ENCODE measurements at places on chromosomes 4 and X. TPM values are rescaled to one million over a fixed set of nuclear protein-coding genes. Genes with fewer than 3 reads are reported as not detected.
A peak's percentile ranks its signal among the peaks of the same experiment; 100 is the strongest.

Gene CHRNA9
- not detected for total RNA-seq

Gene EGF
- total RNA-seq, result 0.24 TPM

Gene HOPX
- total RNA-seq, result 249 TPM

Gene NALF2
- 0.60 TPM for total RNA-seq

Gene ASB12
- not detected for total RNA-seq

Gene CCDC160
- 0.20 TPM for total RNA-seq

Gene UGT2A1
- not detected for total RNA-seq

Gene HERC3
- total RNA-seq, result 20.9 TPM

Gene F8A3
- 2.3 TPM for total RNA-seq

Gene PCDH18
- 2.8 TPM for total RNA-seq

Gene FAM53A
- total RNA-seq, result 0.92 TPM

Gene WDR19
- 9.3 TPM for total RNA-seq

Gene SOX3
- not detected for total RNA-seq

DNA sequence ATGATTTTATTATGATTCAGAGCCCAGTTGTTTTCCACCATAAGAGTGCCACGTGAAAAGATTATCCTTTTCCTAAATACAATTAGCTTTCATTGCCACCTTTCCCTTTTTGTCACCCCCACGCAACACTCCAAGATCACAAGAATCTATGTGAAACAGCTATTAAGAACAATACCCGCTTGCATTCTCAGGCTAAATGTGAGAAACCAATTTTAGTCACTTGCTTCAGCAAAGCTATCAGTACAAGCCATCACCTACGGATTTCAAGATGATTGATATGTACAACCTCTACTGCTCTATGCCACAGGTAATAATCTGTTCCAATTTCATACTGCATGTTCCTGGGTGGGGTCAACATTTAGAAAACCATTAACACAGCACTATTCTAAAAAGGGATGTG lies 2.5 kb downstream of the ATP11C start:
- no peak for ATAC-seq

GRCh38 chr4:114383067-114383466 lies 215.5 kb upstream of the UGT8 start:
- ATAC-seq, result no peak

GRCh38 chr4:9937078-9937477 lies 84.2 kb downstream of the SLC2A9 start:
- ATAC-seq, result no peak

- ATAC-seq, result no peak
These were observed 24.8 kb downstream of the LRBA start for GRCh38 chr4:150990250-150990649.

DNA sequence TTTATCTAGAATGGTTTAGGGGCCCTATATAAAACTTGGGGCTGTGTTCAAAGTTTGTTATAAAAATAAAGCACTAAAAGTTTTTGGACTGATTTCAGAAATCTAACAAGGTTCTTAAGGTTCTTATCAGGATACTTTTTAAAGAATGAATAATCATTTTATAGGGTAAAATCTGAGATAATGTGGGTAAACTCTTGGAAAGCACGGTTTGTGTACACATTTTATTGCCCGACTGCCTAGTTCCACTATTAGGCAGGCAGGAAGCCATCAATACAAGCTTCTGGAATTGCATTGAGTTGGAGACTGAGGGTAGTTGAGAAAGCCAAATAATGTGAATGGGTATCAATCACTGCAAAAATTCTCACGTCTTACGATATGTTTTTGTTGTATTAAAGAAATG lies 331.0 kb upstream of the PITX2 start:
- no peak for ATAC-seq

GRCh38 chr4:184424993-184425758 lies 49.2 kb downstream of the IRF2 start:
- ATAC-seq, result peak; percentile 73

DNA sequence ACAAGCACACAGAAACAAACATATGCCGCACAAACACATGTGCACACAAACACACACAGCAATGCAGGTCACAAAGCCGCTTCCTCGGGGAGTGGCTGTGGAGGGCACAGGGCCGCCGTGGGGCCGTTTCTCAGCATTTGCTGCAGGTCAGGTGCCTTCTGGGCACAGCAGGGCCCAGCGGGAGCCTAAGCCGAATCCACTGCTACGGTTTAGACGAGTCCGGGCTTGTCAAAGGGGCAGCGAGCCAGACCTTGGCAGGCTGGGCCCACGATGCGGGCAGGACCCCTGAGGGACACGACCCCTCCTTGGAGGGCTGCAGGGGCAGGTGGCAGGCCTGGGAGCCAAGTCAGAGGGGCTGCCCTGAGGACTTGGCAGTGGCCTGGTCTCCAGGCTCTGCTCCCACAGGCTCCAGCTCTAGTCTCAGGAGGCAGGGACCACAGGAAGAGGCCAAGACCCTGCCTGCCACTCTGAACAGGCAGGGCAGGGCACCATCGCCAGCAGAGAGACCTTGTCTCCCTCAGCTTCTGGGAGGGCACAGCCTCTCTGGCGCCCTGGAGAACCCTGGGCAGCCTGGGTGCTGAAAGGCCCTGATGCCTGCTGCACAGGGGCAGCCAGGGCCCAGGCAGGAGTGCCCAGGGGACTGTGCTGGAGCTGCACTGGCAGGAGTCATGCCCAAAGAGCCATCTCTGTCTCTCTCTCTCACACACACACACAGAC lies 5.5 kb upstream of the ATP2B3 start:
- no peak for ATAC-seq

DNA sequence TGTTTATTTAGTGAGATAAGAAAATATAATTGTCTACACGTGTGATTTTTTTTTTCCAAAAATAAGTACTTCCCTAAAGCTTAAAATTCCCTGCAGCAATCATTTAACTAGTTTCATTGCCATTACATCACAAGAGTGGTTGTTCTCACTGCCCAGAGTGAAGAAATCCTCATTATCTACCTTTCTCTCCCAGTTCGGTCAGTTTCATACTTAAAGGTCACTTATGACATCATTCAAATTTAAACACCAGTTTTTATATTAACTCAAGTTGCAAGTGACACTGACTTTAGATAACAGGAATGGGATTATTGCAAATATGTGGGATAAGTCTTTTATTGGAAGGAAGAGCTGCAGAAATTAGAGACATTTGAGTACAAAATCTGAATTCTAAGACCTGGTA lies 1699.8 kb upstream of the IGFBP7 start:
- ATAC-seq, result no peak

GRCh38 chr4:2384245-2384644 lies 34.2 kb downstream of the ZFYVE28 start:
- ATAC-seq, result no peak

- ATAC-seq, result no peak
These were observed 978 bp downstream of the HS6ST2 start for GRCh38 chrX:132957211-132958090.

- no peak for ATAC-seq
These were observed 155.1 kb downstream of the SHROOM3 start for GRCh38 chr4:76589872-76590797.

- ATAC-seq, result no peak
These were observed 196.5 kb downstream of the STK32B start for GRCh38 chr4:5247735-5248134.

DNA sequence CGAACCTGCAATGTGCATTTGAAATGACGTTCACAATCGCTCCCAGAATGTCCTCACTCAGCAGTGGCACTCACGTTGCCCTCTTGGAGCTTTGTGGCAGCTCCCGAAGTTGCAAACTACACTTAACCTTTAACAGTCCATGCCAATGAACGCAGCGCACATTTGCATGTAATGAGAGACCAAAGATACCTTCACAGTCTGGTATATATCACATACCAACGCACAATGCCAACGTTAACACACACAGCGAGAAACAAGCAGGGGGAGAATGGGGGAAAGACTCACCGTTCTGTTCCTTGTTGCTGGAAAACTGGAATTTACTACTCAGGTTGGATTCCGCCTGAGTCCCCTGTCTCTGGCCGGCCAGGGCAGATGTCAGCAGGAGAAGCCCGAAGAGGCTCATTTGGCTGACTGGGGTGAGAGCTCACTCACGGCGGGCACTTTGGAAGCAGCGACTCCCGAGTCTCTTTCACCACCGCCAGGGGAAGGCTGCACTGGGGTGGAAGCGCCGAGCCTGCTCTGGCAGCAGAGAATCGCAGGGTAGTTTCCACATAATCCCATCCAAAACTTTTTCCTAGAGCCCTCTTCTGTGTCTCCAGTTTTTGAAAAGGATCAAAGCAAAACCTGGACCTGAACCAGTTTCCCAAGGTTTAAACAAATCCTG lies 966 bp downstream of the PDGFC start:
- peak; percentile 67 for ATAC-seq

GRCh38 chr4:76755756-76756155 lies 142.2 kb downstream of the SOWAHB start:
- ATAC-seq, result no peak

DNA sequence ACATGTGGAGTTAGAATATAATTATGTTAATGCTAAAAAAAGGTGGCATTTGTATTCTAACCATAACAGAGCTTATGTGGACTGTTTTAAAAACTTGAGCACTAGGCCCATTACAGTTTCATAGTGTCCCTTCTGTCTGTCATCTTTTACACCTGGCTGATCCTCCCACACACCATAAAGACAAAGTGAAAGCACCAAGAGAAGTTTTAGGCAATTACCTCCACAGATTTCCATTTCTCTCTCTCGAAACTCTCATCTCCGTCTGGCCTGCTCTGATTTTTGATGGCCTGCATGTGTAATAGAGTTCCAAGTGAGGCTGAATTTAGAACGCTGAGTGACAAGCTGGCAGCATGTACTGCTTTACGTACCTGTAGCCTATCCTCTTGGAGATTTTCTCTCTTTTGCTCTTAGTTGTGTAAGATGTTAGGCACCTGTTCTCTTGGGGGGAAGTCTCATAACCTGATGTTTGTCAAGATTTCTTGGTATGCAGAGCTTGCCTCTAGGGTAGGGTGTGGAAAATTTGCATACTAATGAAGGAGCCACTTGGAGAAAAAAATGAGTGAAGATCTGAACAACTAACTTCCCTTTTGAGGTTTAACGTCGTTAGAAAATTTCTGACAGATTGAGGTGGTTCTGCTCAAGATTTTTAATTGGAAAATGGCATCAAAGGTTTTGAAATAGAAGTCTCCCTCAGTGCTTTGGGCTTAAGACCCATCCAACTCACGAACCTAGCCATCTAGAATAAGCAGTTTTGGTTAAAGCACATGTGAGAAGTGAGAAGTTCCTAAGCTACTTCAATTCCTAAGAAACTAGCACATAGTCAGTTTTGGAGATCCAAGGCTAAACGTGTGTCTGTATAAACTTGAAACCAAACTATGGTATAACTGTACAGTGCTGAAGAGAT lies 57.6 kb upstream of the RAP1GDS1 start:
- peak; percentile 52 for ATAC-seq

DNA sequence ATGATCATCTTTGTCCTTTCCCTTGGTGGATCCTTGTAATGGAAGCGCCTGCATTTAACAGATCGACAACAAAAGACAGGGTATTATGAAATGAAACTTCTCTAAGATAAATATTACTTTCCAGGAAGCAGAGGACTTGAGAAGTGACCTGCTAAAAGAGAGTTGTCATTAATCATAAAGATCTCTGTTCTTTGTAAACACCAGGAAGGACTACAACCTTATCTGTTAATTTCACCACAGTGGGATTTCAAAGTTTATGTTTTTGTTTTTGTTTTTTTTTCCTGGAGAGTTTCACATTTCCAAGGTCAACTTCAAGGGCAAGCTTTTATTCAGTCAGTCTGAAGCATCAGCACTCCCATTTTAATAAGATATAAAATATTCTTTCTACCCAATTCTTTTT lies 170.9 kb downstream of the RCHY1 start:
- ATAC-seq, result no peak

DNA sequence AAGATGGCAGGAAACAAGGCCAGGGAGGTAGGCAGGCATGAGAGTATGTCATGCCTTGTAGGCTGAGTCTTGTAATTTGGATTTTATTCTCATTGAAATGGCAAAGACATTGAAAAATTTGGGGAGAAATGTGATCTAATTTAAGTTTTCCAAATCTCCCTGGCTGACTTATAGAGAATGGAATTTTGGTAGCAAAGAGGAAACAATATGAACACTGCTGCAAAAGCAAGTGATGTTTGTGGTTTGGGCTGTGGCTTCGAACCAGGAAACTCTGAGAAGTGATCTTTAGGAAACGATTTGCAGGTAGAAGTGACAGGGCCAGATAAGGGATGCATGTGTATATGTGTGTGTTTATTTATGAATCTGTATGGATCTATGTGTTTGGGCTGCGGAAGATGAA lies 35.6 kb downstream of the ARSJ start:
- ATAC-seq, result no peak

- ATAC-seq, result no peak
These were observed 54.7 kb upstream of the NPNT start for GRCh38 chr4:105840426-105841174.

DNA sequence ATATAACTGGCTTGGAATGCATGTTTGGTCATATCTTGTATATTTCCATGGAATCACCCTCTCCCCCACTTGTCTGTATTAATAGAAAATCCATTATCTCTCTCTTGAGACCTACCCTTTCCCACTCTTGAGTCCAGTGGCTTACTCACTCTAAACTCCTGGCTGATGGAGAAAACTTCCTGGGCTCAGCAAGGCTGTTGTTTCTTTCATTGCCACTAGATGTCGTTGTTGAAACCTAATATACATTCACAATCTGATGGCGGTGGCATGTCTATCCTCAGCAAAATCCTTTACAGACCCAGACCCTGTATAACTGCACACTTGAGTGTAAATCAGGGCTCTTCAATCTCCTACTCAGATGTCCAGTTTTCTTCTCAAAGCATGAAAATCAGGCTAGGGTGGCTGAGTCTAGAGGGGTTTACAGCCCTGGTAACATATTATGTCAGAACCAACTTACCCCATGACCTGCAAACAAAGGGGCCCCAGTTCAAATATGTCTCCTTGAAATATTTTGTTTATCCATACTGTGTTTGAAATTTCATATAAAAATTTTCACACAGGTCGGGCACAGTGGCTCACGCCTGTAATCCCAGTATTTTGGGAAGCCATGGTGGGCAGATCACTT lies 70.0 kb upstream of the FAM241A start:
- ATAC-seq, result peak; percentile 57

Data from esophagus mucosa (tissue), 1 donor.